G401 (cell line): ENCODE measurements at places on chromosomes 12 and 14. TPM values are rescaled to one million over a fixed set of nuclear protein-coding genes. Genes with fewer than 3 reads are reported as not detected.

DNA sequence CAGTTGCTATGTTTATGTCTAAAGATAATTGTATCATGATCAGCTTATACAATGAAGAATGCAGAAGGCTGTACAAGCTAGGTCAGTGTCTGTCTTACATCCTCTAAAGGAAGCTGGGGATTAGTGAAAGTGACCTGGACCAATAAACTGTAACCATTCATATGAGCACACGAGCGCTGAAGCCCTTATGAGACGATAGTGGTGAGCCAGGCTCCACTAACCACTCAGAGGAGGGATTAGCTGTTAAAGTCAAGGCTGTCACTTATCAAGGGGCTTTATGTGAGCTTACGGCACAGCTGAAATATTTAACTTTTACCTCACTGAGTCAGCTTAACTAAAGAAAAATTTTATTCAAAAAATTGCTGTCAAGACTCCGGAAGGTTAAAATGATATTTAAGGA lies 30.3 kb downstream of the NDUFA12 start:
- no peak for DNase-seq

- peak; percentile 76 for DNase-seq
Observed at GRCh38 chr12:124774462-124775167, 89.0 kb downstream of the SCARB1 start.

OTX2 gene
- total RNA-seq, result 105 and 128 TPM in 2 replicates

SOAT2 gene
- total RNA-seq, result not detected in 2 replicates

CPSF6 gene
- 78.6 and 94.0 TPM in 2 replicates for total RNA-seq
